ENCODE measurements at places on chromosomes 12 and 14.

DNA sequence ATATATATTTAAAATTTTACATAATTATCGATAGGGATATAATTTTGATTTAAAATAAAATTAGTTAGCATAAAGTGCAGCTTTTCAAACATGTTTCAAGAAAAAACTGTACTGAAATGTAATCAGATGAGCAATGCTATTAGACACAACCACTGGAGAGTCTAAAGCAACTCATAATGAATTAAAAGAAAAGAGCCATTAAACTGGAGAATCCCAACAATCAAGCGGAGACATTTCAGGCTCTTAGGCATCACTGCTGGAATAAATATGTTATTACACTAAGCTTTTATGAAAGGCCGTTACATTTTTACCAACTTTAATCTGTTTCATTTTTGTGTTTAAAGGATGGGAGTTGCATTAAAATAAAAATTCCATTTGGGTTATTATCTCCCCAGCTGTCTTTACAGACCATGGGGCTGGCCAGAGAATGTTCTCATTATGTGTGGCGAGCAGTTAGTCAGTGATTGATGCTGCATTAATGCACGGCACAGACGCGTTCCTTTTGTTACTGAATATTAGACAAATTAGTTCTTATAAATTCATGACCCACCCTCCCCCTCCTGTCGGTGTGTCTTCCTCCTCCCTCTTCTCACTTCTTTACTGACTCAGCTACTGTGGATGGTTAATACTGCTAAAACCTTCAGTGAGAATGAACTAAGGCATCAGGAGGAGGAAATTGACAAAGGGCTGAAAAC, 156.8 kb downstream of the PDZRN4 start:
- DNase-seq = no peak

DNA sequence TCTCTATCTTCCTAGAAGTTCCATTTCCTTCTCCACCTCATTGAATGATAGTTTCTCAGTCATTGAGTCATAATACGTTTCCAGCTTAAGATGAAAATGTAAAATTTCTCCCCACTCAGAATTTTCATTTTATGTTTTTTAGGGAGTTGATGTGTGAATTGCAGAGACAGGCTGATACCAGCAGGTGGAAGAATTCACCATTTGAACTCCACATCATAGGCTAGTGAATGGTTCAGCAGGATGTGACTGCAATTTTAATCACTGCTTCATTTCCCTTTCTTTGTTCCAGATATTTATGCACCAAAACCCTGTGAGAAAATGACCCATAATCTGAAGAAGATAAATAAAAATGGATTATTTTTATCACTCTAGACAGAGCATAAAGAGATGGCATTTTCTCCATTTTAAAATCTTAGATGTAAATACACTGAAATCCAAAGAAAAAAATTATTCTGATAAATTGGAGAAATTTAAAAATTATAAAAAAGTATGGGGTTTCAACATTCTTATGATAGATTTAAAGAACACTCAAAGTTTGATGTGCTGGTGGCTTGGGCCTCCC, 10.6 kb upstream of the PYGL start:
- no peak for DNase-seq

DNA sequence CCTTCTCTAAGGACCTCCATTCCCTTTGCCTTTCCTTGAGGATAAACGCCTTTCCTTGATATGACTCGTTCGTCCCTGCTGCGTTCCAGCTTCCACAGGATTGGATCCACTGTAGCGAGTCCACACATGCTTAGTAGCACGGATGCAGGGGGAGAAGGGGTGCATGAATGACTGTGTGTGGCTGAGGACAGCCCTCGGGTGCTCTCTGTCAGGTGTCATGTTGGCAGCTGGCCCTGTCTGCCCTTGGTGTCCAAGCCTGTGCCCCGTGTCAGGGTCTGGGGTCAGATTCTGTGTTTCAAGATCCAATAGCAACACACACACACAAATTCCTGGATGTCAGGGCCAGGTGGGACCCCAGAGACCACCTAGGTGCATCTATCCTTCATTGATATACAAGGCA, 17.5 kb upstream of the KRT80 start:
- DNase-seq = no peak

- no peak for DNase-seq
Measured at GRCh38 chr14:101122237-101123141, 219.0 kb upstream of the RTL1 start.

GRCh38 chr12:14410841-14411569, 45.5 kb downstream of the ATF7IP start:
- DNase-seq = no peak

DNA sequence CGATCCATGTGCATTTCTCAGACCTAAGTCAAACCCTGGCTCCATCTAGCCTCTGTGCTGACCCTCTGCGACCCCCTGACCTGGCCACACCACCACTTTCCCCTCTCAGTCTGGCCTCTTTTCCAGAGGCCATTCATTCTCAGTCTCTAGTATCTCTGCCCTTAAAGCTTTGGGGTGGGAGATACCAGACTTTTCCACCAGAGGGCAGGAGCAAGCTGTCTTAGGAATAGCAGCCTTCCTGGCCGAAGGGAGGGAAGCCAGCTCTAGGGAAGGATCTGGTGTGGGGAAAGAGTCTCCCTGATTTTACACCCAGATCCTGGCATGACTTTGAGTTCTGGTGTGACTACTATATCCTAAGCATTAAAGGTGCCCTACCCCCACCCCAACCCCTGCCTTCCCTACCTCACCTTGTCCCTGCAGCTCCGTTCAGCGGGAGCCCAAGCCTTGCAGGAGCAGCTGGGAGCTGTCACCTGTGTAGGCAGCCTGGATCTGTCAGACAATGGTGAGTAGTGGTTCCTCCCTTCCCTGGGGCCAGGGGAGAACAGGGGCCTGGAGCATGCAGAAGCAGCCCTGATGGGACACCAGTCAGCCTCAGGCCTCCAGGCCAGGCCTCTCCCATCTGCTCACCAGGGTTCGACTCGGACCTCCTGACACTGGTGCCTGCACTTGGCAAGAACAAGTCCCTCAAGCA, 6.6 kb downstream of the CARMIL3 start:
- DNase-seq = no peak

GRCh38 chr14:34642595-34642994, 12.6 kb upstream of the SNX6 start:
- DNase-seq = no peak

All from brain pericyte (primary cell).